ENCODE measurements at places on chromosomes 12 and 14.

DNA sequence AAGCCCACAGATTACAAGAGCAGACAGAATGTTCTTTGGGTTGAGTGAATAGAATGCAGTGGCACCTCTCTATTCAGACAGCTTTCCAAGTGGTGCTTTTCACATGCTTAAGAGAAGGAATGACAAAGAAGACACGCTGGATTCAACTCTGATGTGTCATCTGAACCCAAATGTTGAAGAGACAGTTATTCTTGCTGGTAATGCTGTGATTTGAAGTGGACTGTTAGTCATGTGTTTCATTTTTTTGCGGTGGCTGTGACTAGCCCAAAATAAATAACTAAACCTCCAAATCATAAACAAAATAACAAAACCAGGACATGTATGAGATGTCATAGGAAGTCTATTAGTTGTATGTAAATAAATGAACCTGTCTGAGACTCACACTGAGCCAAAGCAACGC is 391.8 kb upstream of the PRICKLE1 start:
- DNase-seq = no peak

GRCh38 chr12:52217223-52217622 is 15.8 kb upstream of the KRT7 start:
- no peak for DNase-seq

DNA sequence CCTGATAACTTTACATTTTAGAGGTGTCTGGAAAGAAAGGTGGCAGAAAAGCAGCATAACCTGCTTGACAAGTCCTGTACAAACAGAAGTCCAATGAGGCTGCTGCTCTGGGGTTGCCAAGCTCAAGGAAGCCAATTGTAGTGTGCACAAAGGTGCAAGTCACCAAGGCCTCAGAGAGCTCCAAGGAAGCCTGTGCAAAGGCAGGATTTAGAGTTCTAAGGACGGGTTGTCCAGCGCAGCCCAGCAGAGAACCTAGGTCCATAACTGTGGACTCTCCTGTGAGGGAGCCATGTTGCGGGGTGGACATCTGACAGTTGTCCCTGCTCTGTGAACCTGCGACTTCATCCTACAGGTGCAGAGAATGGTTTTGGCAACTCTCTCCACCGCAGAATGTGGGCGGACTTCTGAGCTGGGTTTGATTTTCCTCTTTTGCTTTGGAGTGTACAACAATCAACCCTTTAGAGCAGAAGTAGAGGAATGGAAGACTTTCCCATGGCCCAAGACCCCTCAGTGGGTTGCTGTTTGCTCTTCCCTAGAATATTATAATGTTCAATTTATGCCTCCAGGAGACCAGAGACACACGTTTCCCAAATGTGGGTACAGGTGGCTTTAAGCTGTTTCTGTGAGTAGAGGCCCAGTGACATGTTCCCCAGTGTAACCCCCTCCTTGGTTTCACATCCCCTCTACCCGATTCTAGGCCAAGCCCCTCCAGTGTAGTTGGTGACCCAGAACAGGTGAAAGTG is 81.0 kb downstream of the ETV6 start:
- no peak for DNase-seq

- no peak for DNase-seq
These were observed 22.5 kb downstream of the MTA1 start for GRCh38 chr14:105442125-105442524.

- no peak for DNase-seq
These were observed 22.9 kb downstream of the CPSF2 start for GRCh38 chr14:92144708-92145107.

Measured in left forelimb (tissue), 1 donor.